SJCRH30 (cell line): ENCODE measurements at places on chromosomes 6 and 20. TPM values are rescaled to one million over a fixed set of nuclear protein-coding genes. Genes with fewer than 3 reads are reported as not detected.

DNA sequence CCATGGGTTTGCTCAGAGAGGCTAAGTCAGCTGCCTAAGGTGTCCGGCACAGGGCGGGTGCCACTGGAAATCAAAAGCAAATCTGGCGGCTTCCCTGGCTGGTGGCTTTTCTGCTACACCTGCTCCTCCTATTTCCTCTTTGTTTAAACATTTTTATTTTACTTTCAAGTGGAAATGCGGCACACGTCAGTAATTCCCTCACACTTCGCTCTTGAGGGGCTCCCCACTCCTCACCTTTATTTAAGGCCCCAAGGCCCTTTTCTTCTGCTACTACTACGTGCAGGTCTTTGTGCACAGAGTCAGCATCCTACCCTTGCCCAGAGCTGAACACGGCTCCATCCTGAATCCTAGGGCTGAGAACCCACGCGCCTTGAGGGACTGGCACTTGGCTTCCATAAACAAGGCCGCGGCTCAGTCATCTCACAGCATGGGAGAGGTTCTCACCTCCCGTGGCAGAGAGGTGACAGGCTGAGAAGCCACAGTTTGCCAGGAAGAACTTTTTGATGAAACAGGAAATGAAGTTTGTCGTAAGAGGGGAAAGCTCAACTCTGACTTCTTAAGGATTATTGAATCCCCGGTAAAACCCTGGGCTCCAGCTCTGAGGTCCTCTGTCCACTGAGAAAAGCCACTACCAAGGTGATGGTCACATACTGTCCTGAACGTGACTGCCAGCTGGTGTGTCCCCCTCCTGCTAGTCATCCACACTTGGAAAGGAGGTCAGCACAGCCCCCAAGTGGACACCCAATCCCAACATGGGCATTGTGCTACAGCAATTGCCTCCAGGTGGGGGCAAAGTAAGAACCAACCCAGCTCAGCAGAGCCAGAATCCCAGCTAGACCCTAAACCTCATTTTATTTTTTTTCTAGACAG, 48.0 kb downstream of the NFATC2 start:
- H3K36me3 ChIP-seq, result no peaks in the 10 kb centered on the region
- H3K27me3 ChIP-seq, result peaks cover 45% of the 10 kb centered on the region
- no peak overlapping the region for H3K4me3 ChIP-seq
- DNase-seq, result no peak
- H3K27ac ChIP-seq, result no peak overlapping the region

Gene TBX18
- total RNA-seq, result 24.9 and 26.8 TPM in 2 replicates

- no peaks in the 10 kb centered on the region for H3K27me3 ChIP-seq
- no peaks in the 10 kb centered on the region for H3K36me3 ChIP-seq
- peaks cover 13% of the 10 kb centered on the region for H3K4me1 ChIP-seq
These were observed 84.5 kb upstream of the FAM184A start for GRCh38 chr6:119163006-119163405.

DNA sequence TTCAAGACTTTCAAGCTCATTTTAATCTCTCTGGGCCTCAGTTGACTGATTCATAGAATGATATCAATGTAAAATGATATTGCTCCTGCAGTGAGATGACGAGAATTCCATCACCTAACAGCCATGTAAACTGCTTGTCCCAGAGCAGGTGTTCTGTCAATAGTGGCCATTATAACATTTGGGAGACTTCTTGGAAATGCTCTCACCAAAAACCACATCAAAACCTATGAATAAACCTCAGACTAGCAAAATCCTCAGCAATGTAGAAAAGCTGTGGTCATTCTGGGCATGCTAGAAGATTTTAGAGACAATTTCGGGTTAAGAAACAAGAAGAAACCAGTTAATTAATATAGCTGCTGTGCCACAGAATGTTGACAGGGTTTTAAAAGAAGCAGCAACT, 225.4 kb downstream of the FRK start:
- no peak overlapping the region for H3K4me3 ChIP-seq
- no peaks in the 10 kb centered on the region for H3K36me3 ChIP-seq
- H3K4me1 ChIP-seq, result no peaks in the 10 kb centered on the region
- DNase-seq, result peak; percentile 32

DNA sequence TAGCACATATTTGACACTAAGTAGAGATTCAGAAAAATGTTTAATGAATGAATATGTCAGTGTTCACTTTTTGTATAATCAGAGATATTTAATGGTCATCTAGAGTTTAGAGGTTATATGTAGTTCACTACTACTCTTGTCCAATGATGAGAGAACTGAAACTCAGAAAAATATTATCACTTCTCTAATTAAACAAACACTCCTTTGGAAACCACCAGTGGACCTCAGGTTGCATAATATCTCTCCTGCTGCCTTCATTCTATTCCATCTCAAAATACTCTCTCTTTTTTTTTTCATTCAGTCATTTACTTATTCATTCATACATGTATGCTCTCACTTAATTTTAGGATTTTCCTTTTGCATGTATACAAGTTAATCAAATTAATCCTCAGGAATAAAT, 423.1 kb upstream of the RNF217 start:
- H3K4me1 ChIP-seq, result no peaks in the 10 kb centered on the region
- no peak for DNase-seq
- H3K36me3 ChIP-seq, result no peaks in the 10 kb centered on the region
- H3K27ac ChIP-seq, result no peak overlapping the region

- no peaks in the 10 kb centered on the region for H3K27me3 ChIP-seq
- DNase-seq, result no peak
- no peaks in the 10 kb centered on the region for H3K4me1 ChIP-seq
- H3K36me3 ChIP-seq, result no peaks in the 10 kb centered on the region
- H3K4me3 ChIP-seq, result no peak overlapping the region
These were observed 39.7 kb upstream of the TMEM170B start for GRCh38 chr6:11497881-11498280.

Gene CCND3
- 150 and 159 TPM in 2 replicates for total RNA-seq

DNA sequence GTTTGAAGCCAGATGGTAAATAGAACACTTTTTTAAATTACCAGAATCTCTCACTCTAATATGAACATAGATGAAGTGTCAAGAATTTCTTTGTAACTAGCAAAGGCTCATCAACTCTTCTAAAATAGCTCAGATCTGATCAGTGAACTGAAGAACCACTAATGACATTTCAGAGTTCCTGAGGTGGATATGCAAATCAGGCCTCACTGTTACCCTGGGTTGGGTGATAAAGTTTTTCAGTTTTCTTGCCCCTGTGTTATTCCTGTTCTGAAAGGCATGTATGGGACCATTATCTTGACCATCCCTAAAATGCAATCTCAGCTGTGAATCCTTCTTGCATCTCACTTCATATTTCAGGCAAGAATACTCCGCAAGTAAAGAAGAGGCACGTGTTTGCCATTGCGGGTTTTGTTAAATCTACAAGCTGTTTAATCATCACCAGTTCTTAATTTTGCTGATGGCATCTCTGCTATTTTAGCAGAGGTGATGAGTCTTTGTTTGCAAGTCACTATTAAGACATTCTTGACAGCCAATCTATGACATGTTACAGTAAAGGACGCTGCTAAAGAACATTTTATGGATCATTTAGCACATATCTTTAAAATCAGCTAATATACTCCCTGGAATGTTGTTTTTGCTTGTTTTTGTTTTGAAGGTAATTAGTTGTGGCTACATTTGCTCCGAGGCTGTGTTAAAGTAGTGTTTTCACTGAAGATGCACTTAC, 47.9 kb downstream of the KHDC1L start:
- no peak overlapping the region for H3K4me3 ChIP-seq
- H3K4me1 ChIP-seq, result no peaks in the 10 kb centered on the region
- DNase-seq, result no peak
- H3K36me3 ChIP-seq, result no peaks in the 10 kb centered on the region

- H3K27ac ChIP-seq, result no peak overlapping the region
- no peak for DNase-seq
- H3K36me3 ChIP-seq, result peaks cover 4% of the 10 kb centered on the region; the same call in 1 of the 2 replicates
- H3K4me1 ChIP-seq, result no peaks in the 10 kb centered on the region
- H3K27me3 ChIP-seq, result no peaks in the 10 kb centered on the region
These were observed 134.6 kb upstream of the BTN3A2 start for GRCh38 chr6:26230351-26230750.

GRCh38 chr6:6714953-6715352, 126.4 kb downstream of the LY86 start:
- no peak overlapping the region for H3K4me3 ChIP-seq
- peak; percentile 23 for DNase-seq
- no peaks in the 10 kb centered on the region for H3K27me3 ChIP-seq
- no peaks in the 10 kb centered on the region for H3K4me1 ChIP-seq
- no peaks in the 10 kb centered on the region for H3K36me3 ChIP-seq
- H3K27ac ChIP-seq, result no peak overlapping the region

DNA sequence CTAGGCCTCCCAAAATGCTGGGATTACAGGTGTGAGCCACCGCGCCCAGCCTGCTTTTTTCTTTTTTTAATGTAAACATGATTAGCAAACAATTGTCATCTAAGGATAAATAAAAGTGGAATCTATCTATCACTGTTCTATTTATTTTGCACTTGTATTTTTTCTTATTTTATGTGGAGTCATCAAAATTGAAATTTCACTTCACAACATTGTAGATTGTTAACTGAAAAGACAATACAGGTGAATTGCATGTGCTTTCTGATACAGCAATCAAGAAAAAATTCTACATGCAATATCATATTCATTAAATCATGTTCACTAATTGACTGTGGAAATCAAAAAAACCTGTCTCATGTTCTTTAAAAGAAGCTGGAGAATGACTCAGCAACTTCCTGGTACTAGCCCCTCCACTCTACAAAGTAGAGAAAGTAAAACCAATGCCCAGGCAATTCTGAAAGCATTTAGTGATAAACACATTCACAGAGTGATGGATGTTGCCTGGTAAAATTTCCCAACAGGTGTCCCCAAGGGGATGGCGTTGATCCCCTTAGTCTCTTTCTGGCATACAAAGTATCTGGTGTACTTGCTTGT, 10.7 kb upstream of the RFX6 start:
- no peaks in the 10 kb centered on the region for H3K36me3 ChIP-seq
- H3K27me3 ChIP-seq, result no peaks in the 10 kb centered on the region
- no peak for DNase-seq

- no peaks in the 10 kb centered on the region for H3K4me1 ChIP-seq
- H3K27me3 ChIP-seq, result no peaks in the 10 kb centered on the region
- no peak overlapping the region for H3K27ac ChIP-seq
- no peak for DNase-seq
These were observed 1115.6 kb upstream of the CITED2 start for GRCh38 chr6:140490081-140490480.

- H3K4me1 ChIP-seq, result peaks cover 10% of the 10 kb centered on the region
- no peak for DNase-seq
- no peak overlapping the region for H3K27ac ChIP-seq
- no peaks in the 10 kb centered on the region for H3K27me3 ChIP-seq
These were observed 14.0 kb downstream of the ETV7 start for GRCh38 chr6:36373368-36374019.

- H3K4me1 ChIP-seq, result no peaks in the 10 kb centered on the region
- H3K4me3 ChIP-seq, result no peak overlapping the region
- no peak overlapping the region for H3K27ac ChIP-seq
- no peaks in the 10 kb centered on the region for H3K27me3 ChIP-seq
- DNase-seq, result no peak
These were observed 627.5 kb upstream of the ZNF337 start for GRCh38 chr20:26324177-26324576.

GRCh38 chr6:61909486-61909885, 376.5 kb downstream of the KHDRBS2 start:
- H3K27ac ChIP-seq, result no peak overlapping the region
- H3K36me3 ChIP-seq, result no peaks in the 10 kb centered on the region
- no peak overlapping the region for H3K4me3 ChIP-seq
- H3K4me1 ChIP-seq, result no peaks in the 10 kb centered on the region

Gene FKBP1A
- 112 and 127 TPM in 2 replicates for total RNA-seq

DNA sequence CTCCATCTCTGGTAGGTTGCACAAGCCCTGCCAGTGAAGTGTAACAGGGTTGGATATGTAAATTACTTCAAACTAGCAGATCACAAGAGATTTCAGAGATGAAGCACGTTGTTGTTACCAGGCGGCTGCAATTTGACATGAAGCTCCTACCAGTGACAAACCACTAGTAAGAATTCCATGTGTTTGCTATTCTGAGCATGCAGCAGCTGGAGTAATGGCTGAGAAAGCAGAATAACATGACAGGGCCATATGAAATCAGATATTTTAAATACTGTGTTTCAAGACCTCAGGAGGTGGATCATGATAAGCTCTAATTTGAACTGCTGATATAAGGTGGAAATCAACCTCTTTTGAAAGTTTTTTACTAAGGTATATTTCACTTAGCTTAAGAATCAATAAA, 11.4 kb downstream of the RIN2 start:
- no peaks in the 10 kb centered on the region for H3K36me3 ChIP-seq
- no peaks in the 10 kb centered on the region for H3K27me3 ChIP-seq
- no peak overlapping the region for H3K27ac ChIP-seq
- DNase-seq, result no peak

DNA sequence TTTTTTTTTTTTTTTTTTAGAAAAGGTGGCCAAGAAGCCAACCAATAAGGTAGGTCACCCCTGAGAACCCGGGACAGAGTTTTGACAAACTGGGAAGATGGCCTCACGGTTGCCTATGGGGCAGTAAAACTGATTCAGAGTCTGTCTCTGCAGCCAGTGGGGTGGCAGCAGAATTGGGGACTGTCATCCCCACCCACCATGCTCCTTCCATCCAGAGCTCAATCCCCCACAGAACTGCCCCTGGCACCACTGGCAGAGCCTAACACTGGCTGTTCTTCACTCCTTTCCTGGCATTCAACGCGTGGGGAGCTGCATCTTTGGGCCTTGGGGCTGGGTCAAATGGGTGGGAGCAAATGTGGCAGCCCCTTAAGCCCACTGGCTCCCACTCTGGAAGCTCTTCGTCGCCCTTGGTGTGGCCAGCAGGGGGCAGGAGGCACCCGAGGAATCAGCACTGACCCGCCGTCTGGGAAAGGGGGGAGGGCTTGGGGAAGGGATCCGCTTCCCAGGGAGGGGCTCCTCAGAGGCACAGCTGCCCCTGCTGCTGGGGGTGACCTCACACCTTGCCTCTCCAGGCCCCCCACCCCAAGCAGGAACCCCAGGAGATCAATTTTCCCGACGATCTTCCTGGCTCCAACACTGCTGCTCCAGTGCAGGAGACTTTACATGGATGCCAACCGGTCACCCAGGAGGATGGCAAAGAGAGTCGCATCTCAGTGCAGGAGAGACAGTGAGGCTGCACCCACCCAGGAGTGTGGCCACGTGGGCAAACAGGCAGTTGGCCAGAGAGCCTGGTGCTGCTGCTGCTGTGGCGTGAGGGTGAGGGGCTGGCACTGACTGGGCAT, 10.4 kb downstream of the CD40 start:
- H3K27ac ChIP-seq, result no peak overlapping the region
- DNase-seq, result peak; percentile 74
- H3K4me1 ChIP-seq, result no peaks in the 10 kb centered on the region
- H3K27me3 ChIP-seq, result peaks cover 19% of the 10 kb centered on the region; the same call in 1 of the 2 replicates
- no peaks in the 10 kb centered on the region for H3K36me3 ChIP-seq
- no peak overlapping the region for H3K4me3 ChIP-seq
